ENCODE measurements at places on chromosomes 13 and 19.

DNA sequence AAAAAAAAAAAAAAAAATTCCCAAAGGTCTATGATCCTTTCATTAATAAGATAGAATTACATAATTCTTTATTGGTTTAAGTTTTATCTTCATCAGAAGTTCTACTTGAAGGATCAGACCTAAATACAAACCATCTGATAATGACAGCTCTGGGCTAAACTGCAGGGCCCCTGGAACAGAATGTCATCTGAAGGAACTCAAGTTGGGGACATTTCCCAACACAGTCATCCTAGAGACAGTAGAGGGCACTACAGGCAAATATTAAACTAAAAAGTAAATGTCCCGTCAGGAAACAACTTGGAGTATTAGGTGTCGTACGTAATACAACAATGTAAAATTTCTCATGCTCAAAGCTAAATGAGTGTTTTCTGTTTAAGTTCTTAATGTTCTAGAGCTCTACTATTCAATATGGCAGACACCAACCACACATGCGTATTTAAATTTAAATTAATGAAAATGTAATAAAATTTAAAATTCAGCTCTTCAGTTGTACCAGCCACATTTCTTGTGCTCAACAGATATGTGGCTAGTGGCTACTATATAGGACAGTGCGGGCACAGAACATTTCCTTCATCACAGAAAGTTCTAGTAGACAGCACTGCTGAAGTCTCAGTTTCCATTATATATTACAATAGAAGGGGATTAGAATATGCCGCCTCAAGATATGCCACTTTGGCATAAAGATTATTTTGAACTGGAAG lies 21.8 kb upstream of the NAXD start:
- peak; percentile 76 for DNase-seq

- DNase-seq, result no peak
Measured at GRCh38 chr13:100962585-100962984, 288.0 kb upstream of the TMTC4 start.

DNA sequence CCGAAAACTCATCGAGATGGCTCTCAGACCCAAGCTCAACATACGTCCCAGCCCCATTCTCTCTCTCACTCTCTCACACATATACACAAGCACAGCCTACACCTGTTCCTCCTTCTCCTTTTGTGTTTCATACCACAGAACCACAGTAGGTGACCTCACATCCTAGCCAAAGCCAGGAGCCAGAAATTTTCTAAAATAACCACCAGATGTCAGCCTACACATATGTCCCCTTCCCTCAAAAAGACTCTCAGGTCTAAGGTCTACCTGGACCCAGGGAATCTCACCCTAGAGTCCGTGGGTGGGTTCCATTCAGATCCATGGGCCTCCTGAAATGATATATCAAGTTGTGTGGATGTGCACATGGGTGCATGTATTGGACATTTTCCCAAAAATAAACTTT lies 104.2 kb upstream of the IPO5 start:
- DNase-seq, result peak; percentile 43

GRCh38 chr13:109154546-109154945 lies 525.1 kb downstream of the MYO16 start:
- DNase-seq, result peak; percentile 52

DNA sequence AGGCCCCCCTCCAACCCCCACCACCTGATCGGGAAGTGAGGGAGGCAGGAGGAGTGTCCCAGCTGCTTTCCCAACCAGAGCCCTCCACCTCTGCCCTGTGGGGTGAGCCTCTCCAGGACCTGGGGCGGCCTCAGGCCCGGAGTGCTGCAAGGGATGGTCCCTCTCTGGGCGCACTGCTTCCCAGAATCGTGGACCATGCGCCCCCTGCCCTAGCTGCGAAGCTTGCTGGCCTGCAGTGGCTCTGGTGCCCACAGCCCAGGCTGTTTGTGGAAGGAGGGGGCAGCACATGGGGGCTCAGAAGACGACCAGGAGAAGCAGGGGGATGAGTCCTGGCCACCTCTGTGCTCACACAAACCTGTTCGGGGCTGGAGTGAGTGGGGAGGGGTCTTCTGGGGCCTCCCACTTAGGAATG lies 33.6 kb downstream of the CEBPG start:
- DNase-seq, result no peak

DNA sequence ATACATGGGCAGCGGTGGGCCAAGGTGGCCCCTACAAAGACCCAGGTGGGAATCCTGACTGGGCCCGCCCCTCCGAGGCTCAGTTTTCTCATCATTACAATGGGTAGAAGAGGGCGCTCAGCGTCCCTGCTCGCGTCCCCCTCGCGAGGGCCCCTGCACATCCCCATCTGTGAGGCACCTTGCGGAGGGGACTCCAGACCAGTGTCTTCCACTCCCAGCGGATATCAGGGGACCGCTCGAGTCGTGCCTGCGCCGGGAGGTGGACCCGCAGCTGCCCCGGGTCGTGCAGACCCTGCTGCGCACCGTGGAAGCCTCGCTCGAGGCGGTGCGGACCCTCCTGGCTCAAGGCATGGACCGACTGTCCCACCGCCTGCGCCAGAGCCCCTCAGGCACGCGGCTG lies 15.3 kb upstream of the COLGALT1 start:
- DNase-seq, result no peak

- no peak for DNase-seq
Measured at GRCh38 chr19:28217022-28217421, 995.9 kb downstream of the UQCRFS1 start.

DNA sequence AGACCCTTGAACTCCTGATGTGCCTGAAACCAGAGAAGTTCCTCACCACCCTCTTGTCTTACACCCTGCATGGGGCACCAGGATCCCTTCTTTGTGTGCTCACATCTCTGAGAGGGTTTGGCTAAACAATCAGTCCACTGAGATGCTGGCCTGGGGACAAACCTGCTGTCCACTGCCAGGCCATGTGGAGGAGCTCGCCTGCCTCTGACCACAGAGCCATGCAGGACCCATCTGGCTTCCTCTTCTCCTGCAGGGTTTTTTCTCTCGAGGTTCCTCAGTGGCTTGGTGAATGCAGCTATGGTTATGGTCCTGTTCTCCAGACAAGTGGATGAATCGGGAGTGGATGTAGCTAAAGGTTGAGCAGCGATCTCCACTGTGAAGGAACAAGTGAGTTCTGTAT lies 49.1 kb upstream of the MEDAG start:
- DNase-seq, result no peak

DNA sequence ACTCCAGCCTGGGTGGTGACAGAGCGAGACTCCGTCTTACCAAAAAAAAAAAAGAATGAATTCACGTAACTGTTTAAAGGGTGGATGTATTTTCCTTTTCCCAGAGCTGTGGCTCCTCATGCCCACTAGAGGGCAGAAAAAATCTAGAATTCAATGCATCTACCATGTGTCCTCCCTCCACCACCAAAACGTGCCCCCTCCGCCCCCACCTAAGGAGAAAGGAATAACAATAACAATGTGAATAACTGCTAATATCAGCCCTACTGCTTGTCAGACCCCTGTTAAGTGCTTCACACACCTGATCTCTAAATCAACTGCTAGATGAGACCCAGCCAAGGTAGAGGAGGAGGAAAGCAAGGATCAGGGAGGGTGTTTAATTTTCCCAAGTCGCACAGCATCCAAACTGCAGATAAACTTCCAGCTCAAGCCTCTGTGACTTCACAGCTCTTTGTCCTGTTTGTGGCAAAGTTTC lies 20.2 kb upstream of the PNMA8B start:
- peak; percentile 60 for DNase-seq

- DNase-seq, result no peak
Measured at GRCh38 chr19:39543477-39543857, 3.5 kb upstream of the EID2 start.

DNA sequence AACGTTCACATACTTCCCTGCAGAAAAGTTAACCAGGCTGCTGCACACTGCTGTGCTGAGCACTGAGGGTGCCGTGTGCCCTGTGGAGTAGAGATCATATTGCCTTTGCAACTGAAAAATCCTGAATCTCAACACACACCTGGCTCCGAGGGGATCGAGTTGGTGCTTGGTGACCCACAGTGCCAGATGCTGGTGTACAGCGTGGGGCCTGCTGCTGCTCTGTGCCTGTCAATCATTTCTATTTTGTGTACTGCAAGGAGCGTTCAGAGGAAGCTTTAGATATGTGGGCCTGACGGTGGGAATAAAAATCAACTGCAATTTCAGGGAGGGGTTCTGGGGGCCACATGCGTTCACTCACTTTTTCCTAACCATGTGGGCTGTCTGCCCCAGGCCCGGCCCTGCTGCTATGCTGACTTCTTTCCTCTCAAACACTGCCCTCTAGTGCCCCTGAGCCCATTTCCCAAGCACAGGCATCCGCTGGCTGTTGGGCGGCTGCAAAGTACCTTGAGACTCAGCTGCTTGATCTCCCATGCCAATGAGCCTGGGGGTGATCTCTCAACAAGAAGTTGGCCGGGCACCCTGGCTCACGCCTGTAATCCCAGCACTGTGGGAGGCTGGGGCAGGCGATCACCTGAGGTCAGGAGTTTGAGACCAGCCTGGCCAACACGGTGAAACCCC lies 9.7 kb upstream of the LENG8 start:
- DNase-seq, result peak; percentile 37

DNA sequence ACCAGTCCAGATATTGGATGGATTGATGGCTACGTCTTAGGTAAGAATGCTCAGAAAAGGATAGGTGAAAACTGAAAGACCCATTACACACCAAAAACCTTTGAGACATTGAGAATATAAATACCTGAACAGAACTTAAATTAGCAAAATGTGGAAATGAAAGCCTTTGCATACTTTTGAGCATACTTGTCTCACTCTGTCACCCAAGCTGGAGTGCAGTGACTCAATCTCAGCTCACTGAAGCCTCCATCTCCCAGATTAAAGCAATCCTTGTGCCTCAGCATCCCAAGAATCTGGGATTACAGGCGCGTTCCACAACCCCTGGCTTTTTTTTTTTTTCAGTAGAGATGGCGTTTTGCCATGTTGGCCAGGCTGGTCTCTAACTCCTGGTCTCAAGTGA lies 695.3 kb downstream of the DACH1 start:
- DNase-seq, result no peak

GRCh38 chr19:34733266-34733745 lies 737 bp upstream of the ZNF181 start:
- no peak for DNase-seq

- no peak for DNase-seq
Measured at GRCh38 chr19:10070730-10071446, 15.2 kb upstream of the SHFL start.

- DNase-seq, result no peak
Measured at GRCh38 chr19:39546599-39546998, 6.6 kb upstream of the EID2 start.

DNA sequence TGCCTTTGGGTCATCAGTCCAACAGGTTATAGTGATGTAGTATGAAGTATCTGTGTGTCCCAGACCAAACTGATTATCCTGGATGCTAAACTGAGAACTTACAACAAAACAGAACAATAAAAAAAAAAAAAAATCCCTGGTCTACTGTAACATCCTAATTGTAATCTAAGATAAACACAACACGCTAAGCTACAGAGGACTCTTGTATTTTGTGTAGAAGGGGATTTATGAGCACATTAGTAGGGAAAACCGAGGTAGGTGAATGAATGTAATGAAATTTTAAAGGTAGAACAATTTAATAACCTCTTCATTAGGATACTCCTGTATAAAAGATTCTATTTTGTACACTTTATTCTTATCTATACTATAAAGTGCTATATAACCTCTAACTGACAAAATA lies 424.1 kb downstream of the NDFIP2 start:
- no peak for DNase-seq

- no peak for DNase-seq
Measured at GRCh38 chr13:78958006-78958405, 299.1 kb upstream of the OBI1 start.

DNA sequence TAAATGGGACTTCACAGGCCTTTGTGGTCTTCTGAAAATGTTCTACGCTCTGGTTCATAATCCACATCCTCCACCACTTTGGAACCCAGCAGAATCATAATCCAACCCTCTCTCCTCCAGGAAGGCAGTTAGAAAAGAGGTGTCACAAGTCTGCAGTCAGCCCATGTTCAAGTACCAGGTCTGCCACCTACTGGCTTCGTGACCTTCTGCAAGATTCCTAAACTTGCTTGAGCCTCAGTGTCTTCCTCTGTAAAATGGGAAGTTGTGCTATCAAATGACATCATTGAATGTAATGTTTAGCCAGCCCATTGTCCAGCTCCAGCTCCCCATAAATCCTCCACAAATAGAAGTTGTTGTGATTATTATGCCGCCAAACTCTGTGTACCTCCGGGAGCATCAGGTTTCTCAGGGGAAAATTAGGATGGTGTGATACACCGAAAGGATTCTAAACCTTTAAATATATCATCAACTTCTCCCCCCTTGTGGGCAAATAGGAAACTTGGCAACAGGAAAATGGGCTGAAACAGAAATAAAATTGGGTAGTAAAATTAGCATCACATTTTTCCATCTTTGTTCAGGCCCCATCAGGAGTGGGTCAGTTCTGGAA lies 109.7 kb downstream of the NUFIP1 start:
- peak; percentile 77 for DNase-seq

GRCh38 chr13:20877902-20878301 lies 24.6 kb downstream of the XPO4 start:
- DNase-seq, result no peak

- DNase-seq, result no peak
Measured at GRCh38 chr19:16281743-16282142, 42.9 kb upstream of the KLF2 start.

- DNase-seq, result peak; percentile 30
Measured at GRCh38 chr19:40663695-40664692, 26.5 kb downstream of the NUMBL start.

GRCh38 chr19:19271828-19272599 lies 1.1 kb downstream of the TM6SF2 start:
- no peak for DNase-seq

DNA sequence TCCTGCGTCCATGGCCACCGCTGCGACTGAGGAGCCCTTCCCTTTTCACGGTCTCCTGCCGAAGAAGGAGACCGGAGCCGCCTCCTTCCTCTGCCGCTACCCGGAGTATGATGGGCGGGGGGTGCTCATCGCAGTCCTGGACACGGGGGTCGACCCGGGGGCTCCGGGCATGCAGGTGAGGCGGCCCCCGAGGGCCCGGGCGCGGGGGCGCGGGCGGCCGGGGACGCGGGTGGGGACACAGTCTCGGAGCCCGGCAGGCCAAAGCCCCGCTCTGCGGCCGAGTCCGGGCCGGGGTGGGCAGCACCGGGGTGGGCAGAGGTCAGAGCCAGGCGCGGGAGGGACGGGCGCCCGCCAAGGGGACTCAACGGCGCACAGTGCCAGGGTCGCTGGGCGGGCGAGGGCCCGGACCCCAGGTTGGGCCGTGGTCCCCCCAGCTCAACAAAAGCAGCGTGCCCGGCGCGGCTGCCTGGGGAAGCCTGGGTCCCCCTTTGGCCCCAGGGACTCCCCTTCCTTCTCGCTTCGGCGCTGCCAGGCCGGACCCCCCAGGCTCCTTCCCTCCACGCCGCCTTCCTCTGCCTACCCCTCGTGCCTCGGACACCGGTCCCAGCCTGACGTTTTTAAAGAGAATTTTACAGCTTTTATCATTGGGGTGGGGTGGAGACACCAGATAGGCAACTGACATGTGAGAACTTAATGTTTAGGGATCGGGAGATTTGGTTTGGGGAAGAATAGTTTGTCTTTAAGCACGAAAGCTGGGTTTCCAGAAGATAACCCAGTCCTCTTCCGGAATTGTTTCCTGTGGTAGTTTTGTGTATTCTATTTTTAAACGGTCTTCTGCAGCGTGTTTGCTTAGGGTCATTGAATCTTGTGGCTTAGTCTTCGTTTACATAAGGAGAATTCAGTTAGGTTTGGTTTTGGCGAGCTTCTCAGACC lies 509 bp downstream of the TPP2 start:
- peak; percentile 24 for DNase-seq

All from cardiac fibroblast (primary cell).